ENCODE measurements at places on chromosomes 12 and 14.
A peak's percentile ranks its signal among the peaks of the same experiment; 100 is the strongest.

DNA sequence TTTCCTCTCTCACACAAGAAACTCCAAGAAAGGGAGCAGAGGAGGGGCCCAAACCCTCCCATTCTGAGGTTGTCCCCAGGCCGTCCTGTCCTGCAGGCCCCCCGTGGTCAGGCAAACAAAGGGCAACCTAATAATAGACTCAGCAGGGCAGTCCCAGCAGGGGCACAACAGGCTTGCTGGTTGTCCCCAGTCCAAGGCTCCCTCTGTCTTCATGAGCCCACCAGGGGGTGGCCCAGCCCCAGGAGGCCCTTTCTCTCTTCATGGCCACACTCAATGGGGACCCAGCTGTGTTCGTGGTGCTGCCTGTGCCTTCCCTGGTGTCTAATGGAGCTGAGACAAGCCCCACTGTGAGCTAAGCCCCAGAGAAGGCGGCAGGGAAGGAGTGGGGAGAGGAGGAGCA is 359.9 kb downstream of the ADGRD1 start:
- no peak for DNase-seq

- no peak for DNase-seq
Observed at GRCh38 chr12:29223426-29223825, 74.3 kb downstream of the FAR2 start.

DNA sequence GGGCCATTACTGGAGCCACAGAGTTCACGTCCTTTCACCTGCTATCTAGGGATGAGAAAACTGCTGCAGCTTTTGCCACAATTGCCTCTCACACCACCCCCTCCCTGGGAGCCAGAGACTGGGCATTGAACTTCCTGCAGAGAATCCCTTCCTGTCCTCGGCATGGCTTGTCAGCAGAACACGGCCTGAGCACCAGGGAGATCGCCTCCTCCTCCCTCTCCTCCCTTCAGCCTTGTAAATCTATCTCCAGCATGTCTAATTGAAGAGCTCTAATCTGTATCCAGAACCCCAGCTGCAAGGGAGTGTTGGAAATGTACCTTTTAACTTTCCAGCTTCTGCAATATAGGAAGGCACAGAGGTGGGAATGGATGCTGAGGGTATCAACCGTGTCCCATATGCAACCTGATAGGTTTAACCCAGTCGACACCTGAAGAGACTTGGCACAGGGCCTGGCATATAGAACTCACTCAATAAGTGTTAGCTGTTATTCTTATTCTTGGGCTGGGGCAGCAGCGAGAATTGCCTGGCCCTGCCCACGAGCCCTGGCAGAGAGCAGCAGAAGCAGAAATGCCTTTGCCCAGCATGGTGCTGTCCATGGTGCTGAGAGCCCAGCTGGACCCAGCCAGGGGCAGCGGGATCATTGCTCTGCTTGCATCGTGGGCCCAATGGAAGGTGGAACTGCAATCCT is 26.8 kb downstream of the TMEM63C start:
- peak; percentile 57 for DNase-seq

- no peak for DNase-seq
Observed at GRCh38 chr14:39681782-39682399, 249.7 kb upstream of the FBXO33 start.

- no peak for DNase-seq
Observed at GRCh38 chr12:59386236-59386635, 209.6 kb upstream of the SLC16A7 start.

GRCh38 chr12:1481326-1481725 is 113.1 kb downstream of the FBXL14 start:
- DNase-seq = no peak

GRCh38 chr12:86666316-86666715 is 410.1 kb upstream of the MGAT4C start:
- DNase-seq = no peak

DNA sequence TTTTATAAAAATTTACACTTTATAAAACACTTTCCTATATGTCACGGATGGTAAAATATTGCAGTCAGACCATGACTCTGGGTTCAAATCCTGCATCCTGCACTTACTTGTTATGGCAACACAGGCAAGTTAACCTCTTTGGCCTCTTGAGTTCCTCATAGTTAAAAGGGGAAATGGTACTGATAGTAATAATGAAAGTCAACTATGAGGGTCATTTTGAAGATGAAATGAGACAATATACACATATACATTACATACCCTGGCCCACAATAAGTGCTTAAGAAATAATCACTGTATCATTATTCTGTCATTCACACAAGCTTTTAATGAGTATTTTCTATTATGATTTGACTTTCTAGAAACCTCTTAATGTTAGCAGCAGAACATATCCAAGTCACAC is 64.4 kb downstream of the C12orf42 start:
- DNase-seq = no peak

DNA sequence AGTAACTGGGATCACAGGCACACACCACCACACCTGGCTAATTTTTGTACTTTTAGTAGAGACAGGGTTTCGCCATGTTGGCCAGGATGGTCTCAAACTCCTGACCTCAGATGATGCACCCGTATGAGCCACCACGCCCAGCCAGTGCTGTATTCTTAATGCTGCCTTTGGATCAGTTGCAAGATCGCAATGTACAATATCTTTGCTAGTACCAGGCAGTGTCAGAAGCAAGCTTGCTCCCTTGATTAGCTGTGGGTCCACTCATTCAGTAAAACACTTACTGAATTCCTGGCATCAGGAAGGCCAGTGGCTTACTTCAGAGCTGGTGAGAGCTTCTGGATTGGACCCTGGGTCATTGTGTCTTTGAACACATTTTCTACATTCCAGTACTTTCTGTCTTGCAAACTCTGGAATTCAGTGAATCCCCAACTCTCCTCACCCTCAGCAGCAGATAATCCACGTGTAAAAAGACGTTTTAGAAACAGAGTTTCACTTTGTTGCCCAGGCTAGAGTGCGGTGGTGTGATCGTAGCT is 1183.7 kb downstream of the AACS start:
- DNase-seq = no peak

GRCh38 chr12:129063600-129063999 is 210.3 kb downstream of the GLT1D1 start:
- no peak for DNase-seq

DNA sequence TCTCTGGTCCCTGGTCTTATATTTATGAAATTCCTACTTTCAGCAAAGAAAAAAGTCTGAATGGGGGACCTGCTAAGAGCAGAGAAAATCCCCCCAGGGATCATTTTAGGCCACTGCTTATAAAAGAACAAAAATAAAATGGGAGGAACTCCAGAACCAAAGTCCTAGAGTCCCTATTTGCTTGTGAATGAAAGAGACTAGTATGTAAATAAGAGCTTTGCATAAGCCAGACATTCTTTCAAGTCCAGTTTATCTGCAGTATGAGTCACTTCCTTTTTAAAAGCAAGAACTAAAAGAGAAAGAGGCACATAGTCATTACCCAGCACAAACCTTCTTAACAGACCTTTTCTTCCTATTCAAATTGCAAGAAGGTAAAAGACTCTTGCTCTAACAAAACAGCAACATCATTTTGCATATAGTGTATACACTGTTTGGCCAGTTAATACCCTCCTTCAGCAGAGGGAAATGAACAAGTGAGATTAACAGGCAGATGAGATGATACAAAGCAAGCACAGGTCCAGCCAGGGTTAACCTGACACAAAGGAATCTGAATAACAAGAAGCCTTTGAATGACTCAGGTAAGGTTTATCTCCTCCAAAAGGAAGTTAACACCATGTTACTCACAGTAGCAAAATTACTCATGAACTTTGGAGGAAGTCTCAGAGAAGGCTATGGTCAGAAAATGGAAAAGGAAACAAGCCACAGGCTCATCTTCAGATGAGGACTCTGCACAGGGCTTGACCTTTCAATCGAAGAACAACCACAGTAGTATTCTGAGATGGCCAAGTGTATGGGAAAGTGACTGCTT is 87.3 kb downstream of the PHLDA1 start:
- peak; percentile 95 for DNase-seq

GRCh38 chr14:69701857-69702256 is 65.1 kb upstream of the SRSF5 start:
- no peak for DNase-seq

GRCh38 chr12:48145981-48146380 is 11.3 kb downstream of the ASB8 start:
- DNase-seq = no peak

DNA sequence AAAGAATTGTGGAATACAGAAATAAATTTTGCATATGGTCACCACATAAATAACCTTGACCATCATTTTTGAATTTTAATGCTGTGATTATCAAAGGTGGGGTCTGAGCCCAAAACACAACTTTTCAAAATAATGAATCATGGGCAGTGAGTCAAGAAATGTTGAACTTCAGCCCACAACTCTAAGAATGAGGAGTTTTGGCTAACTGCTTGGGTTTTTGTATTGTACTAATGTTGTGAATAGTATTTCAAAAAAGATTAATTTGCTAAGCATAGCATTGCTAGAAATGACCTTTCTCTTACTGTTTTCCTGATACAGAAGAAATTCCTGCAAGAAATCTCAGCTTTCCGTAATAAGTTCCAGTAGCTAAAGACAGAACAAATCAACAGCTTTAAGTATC is 24.4 kb upstream of the YARS2 start:
- DNase-seq = no peak

GRCh38 chr12:77118696-77119095 is 53.3 kb upstream of the E2F7 start:
- DNase-seq = peak; percentile 55

GRCh38 chr14:105390849-105391500 is 7.4 kb upstream of the TEX22 start:
- no peak for DNase-seq

DNA sequence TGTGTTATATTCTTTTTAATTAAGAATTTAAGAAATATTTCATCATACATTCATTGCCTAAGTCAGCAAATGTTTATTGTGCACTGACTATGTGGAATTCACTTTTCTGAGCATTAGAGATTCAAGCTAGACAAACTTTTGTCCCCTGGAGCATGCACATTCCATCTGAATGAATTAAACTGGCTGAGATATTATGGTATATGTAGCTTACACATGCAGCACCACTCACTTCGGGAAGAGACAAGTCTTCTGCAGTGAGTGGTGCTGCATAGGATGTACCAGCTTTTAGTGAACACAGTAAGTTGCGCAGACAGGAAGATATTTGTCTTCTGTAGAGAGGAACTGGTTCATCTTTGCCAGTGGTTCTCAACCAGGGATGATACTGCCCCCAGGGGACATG is 318.4 kb downstream of the SYT1 start:
- no peak for DNase-seq

Data from mesenchymal stem cell (in vitro differentiated cells and primary cell).